ENCODE measurements at places on chromosomes 7 and 10. TPM values are rescaled to one million over a fixed set of nuclear protein-coding genes. Genes with fewer than 3 reads are reported as not detected.

GRCh38 chr7:143429770-143430698 is 13.2 kb upstream of the TAS2R60 start:
- DNase-seq, result no peak

GRCh38 chr10:130393342-130393741 is 257.2 kb downstream of the GLRX3 start:
- no peak for DNase-seq

DNA sequence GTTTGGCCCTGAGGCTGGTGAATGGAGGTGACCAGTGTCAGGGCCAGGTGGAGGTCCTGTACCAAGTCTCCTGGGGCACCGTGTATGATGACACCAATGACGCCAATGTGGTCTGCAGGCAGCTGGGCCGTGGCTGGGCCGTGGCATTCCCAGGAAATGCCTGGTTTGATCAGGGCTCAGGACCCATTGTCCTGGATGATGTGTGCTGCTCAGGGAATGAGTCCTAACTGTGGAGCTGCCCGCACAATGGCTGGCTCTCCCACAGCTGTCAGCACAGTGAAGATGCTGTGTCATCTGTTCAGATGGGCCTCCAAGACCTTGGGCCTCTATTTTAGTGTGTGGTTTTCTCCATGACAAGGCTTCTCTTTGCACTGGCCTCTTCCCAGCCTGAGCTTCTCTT is 64.0 kb downstream of the DMBT1 start:
- no peak for DNase-seq

GRCh38 chr10:79422178-79422892 is 23.1 kb downstream of the ZCCHC24 start:
- peak; percentile 85 for DNase-seq

- no peak for DNase-seq
These were observed 29.3 kb upstream of the VAX1 start for GRCh38 chr10:117167346-117167788.

DNA sequence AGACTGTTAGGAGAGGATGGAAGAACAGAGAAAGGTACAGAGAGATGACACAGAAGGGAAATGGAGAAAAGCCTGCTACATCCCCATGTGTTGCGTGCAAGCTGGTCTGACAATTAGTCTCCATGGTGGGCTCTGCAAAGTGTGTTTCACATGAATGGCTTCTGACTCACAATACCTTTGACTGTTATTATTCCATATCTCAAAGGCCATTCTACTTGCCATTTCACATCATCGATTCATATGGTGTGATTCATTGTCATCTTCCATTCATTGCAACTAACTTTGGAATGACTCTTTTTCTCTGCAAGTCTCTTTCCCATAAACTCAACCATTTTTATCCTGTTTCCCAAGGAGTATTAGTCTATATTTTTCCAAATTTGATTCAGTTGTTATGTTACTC is 208.9 kb upstream of the INHBA start:
- no peak for DNase-seq

GRCh38 chr7:132751244-132751647 is 175.0 kb upstream of the PLXNA4 start:
- DNase-seq, result no peak

Gene ZNF3
- 11.0 TPM for total RNA-seq

Gene MTPN
- total RNA-seq, result 52.9 TPM

Gene CCNJ
- total RNA-seq, result 1.4 TPM
